Cardiac atrium fibroblast (primary cell): ENCODE measurements at places on chromosomes 13 and 19. TPM values are rescaled to one million over a fixed set of nuclear protein-coding genes. Genes with fewer than 3 reads are reported as not detected.

DENND1C gene
- not detected in 2 replicates for total RNA-seq

AZU1 gene
- not detected in 2 replicates for total RNA-seq

LGALS4 gene
- total RNA-seq: not detected in 2 replicates

FAM83E gene
- total RNA-seq: 0.32 TPM in 1 of 2 replicates, not detected in the other

NLRP4 gene
- total RNA-seq: not detected in 2 replicates

IFT88 gene
- total RNA-seq: 4.7 and 7.9 TPM in 2 replicates

ZNF93 gene
- 2.1 and 5.4 TPM in 2 replicates for total RNA-seq

CLIP3 gene
- 9.2 and 10.5 TPM in 2 replicates for total RNA-seq

POP4 gene
- total RNA-seq: 52.7 and 87.2 TPM in 2 replicates

AP2A1 gene
- 189 and 206 TPM in 2 replicates for total RNA-seq

REEP6 gene
- total RNA-seq: 1.8 and 5.8 TPM in 2 replicates

CYP2B6 gene
- total RNA-seq: not detected in 2 replicates

MRPS12 gene
- 32.2 and 33.8 TPM in 2 replicates for total RNA-seq

TPRX1 gene
- not detected in 2 replicates for total RNA-seq

RGS9BP gene
- 0.16 and 0.36 TPM in 2 replicates for total RNA-seq

SERPINE3 gene
- not detected in 2 replicates for total RNA-seq

CRB3 gene
- total RNA-seq: not detected in 2 replicates

AMH gene
- 0.32 TPM in 1 of 2 replicates, not detected in the other for total RNA-seq

CTXN1 gene
- 0.18 and 1.8 TPM in 2 replicates for total RNA-seq

ZNF560 gene
- total RNA-seq: under 0.01 and 2.8 TPM in 2 replicates

IGLON5 gene
- 0.32 and 0.90 TPM in 2 replicates for total RNA-seq

ZNF625 gene
- 6.8 and 9.7 TPM in 2 replicates for total RNA-seq

ZNF526 gene
- 8.7 and 9.1 TPM in 2 replicates for total RNA-seq

CEACAM7 gene
- total RNA-seq: not detected in 2 replicates

ZNF763 gene
- total RNA-seq: 0.36 and 2.8 TPM in 2 replicates

IRGC gene
- total RNA-seq: not detected in 2 replicates

CNN1 gene
- 3.2 and 3.6 TPM in 2 replicates for total RNA-seq
